ENCODE measurements at places on chromosomes 4 and X.

GRCh38 chrX:39813631-39814277 is 284.0 kb downstream of the BCOR start:
- no peak for DNase-seq

DNA sequence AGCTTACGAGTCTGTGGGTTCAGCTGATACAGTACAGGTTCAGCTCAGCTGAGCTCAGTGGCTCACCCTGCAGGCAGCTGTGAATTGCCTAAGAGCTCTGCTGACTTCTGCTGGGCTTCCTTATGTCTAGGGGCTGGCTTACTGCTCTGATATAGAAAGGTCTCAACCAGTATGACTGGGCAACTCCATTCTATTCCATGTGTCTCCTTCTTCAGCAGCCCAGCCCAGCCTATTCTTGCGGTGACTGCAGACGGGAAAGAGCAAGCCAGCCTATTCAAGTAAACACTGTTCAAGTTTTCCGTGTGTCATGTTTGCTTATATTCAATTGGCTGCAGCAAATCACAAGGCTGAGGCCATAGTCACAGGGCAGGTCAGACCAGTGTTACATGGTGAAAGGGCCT is 615.4 kb upstream of the ZFP42 start:
- no peak for DNase-seq

DNA sequence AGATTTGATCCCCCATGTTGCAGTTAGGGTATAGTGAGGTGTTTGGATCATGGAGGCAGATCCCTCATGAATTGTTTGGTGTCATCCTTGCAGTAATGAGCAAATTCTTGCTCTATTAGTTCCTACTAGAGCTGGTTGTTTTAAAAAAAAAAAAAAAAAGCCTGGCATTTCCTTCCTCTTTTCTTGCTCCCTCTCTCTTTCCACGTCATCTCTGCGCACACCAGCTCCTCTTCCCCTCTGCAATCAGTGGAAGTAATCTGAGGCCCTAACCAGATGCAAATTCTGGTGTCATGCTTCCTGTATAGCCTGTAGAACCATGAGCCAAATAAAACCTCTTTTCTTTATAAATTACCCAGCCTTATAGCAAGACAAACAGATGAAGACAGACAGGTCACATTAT is 24.5 kb downstream of the WDR17 start:
- no peak for DNase-seq

GRCh38 chrX:34810364-34810763 is 132.2 kb upstream of the FAM47B start:
- DNase-seq: no peak

GRCh38 chr4:39530682-39531081 is 3.4 kb upstream of the UGDH start:
- no peak for DNase-seq

- DNase-seq: no peak
These were observed 49.2 kb downstream of the PJA1 start for GRCh38 chrX:69116077-69116476.

- DNase-seq: no peak
These were observed 32.9 kb downstream of the CHM start for GRCh38 chrX:86014421-86014820.

GRCh38 chr4:159272273-159273140 is 169.6 kb downstream of the RAPGEF2 start:
- DNase-seq: no peak

DNA sequence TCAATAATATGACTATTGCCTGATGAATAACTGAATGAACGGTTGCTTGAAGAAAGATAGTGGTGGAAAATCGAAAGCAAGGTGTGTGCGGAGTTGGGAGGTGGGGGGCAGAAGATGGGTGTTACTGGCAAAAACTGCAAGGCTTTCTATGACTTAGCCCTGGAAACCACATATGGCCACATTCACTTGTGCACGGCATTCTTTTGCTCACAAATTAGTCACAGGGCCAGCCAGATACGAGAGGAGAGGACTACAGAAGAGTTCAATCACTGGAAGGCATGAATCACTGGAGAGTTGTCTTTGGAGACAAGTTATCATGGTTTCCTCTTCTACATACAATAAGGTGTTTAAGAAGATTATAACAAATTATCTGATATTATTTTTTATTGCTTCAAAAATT is 626.5 kb upstream of the CPEB2 start:
- DNase-seq: no peak

GRCh38 chrX:40473460-40474204 is 107.1 kb upstream of the ATP6AP2 start:
- peak; percentile 3 for DNase-seq

GRCh38 chr4:10640561-10641201 is 43.9 kb downstream of the CLNK start:
- DNase-seq: no peak
